Endothelial cell of umbilical vein (primary cell): ENCODE measurements at places on chromosomes 1 and 21.

DNA sequence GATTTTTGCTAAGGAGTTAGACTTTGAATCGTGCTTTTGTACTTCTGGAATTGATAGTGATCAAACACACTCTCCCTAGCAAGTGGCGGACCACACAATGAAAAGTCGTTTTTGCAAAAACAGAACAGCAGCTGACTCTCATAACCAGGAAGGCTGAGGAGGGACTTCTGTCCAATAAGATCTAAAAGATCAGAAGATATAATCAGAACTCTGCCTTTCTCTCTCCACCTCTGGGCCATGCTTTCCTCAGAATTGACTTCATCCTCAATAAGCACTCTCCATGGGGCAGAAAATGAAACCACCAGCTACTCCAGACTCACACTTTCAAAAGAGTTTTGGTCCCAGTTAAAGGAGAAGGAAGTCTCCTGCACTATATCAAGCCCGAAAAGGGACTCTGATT is 55.3 kb upstream of the SAMD13 start:
- DNase-seq: no peak

DNA sequence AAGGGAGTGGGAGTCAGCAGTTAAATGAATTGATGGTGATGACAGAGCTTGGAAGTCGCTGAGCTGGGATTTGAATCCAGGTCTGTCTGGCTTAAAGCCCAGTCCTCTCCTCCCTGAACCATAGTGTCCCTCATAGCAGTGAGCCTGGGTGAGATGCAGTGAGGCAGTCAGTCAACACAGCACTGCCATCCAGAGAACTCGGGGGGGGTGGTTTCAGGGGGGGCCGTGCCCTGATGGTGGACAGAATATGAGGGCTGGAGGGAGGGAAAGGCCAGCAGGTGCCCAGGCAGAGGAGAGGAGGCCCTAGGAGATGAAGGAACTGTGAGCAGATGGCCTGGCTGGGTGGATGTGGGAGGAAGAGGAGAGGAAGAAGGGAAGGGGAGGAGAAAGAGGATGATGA is 405.6 kb downstream of the PTPRU start:
- no peak for DNase-seq

GRCh38 chr1:60637651-60638050 is 444.7 kb upstream of the NFIA start:
- DNase-seq: no peak

GRCh38 chr1:151661751-151662150 is 49.9 kb downstream of the SNX27 start:
- DNase-seq: peak; percentile 68

DNA sequence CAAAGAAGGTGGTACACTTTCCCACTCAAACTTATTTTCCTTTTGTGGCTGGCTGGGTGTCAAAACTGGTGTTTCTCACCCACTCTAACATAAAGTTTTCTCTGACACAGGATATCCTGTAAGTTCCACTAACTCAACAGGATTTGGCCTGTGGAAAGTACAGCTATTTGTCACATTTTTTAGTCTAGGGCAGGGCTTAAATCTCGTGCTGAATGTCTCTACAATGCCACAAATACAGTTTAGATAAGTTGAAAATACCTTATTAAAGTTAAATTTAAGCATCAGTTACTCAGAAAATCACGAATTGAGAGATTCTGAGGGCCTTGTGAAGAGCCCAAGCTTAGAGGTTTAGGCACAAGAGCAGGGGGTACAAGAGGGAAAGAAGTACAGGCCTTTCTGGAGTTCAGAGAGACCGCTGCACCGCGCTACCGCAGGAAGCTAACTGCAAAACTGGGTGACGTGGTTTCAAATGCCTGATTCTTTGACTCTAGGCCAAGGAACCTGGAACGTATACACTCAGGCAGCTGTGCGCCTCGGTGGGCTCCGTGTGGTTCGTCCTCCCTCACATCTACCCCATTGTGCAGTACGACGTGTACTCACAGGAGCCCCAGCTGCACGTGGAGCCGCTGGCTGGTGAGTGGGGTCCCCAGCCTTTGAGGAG is 23.4 kb upstream of the PWP2 start:
- peak; percentile 85 for DNase-seq

GRCh38 chr1:40606978-40607377 is 58.5 kb downstream of the RIMS3 start:
- no peak for DNase-seq

DNA sequence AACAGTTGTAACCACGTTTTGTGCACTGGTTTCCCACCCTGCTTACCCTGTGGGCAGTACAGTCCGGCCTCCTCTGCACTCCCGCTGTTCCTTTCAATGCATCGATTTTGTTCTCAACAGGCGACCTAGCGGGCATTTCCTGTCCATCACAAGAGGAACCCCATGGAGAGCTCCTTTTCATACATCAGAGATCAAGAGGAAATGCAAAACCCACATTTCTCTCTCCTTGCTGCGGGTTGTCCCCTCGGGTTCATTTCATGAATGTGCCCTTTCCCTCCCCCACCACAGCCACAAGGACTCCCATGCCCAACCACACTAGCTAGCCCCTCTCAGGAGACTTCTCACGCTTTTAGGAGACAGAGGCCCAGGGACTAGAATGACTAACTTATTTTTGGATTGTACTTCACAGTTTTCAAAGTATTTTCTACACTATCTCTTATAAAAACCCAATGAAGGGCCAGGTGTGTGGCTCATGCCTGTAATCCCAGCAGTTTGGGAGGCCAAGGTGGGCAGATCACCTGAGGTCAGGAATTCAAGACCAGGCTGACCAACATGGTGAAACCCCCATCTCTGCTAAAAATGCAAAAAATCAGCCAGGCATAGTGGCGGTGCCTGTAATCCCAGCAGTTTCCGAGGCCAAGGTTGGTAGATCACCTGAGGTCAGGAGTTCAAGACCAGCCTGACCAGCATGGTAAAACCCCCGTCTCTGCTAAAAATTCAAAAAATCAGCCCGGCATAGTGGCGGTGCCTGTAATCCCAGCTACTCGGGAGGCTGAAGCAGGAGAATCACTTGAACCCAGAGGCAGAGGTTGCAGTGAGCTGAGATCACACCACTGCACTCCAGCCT is 18.4 kb downstream of the ATP1A4 start:
- no peak for DNase-seq

GRCh38 chr1:19163261-19163660 is 46.8 kb downstream of the UBR4 start:
- peak; percentile 71 for DNase-seq

GRCh38 chr1:184669391-184669790 is 85.3 kb downstream of the EDEM3 start:
- no peak for DNase-seq

- DNase-seq: no peak
These were observed 45.3 kb downstream of the B3GALT5 start for GRCh38 chr21:39658066-39658465.

GRCh38 chr1:234655328-234656069 is 45.5 kb upstream of the IRF2BP2 start:
- no peak for DNase-seq

- DNase-seq: no peak
These were observed 75.2 kb downstream of the LMX1A start for GRCh38 chr1:165281207-165281901.

DNA sequence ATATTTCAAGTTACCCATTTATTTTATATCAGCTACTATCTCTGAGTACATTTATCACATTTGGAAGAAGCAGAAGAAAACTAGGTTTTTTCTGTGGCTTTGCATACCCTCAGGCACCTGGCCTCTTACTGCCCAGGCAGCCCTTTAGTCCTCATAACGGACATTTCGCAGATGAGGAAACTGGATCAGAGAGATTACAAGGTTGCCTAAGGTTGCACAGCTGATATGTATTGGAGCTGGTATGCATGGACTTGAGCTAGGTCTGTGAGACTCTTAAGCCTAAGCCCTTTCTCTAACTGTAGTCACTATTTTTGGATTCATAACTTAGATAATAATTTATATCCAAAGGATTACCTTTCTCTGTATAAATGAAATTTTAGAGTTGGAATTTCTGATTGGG is 4.0 kb downstream of the CNIH3 start:
- no peak for DNase-seq
